Upper lobe of left lung (tissue), 6 donors: ENCODE measurements at places on chromosomes 5 and 9. TPM values are rescaled to one million over a fixed set of nuclear protein-coding genes. Genes with fewer than 3 reads are reported as not detected.

The PCDHB11 gene
- total RNA-seq: 2.1 TPM

The SPINK13 gene
- total RNA-seq: not detected

The AQP7 gene
- 5.0 TPM for total RNA-seq

The INSL6 gene
- total RNA-seq: not detected

The PTGR1 gene
- 38.1 TPM for total RNA-seq

The MVB12B gene
- 43.2 TPM for total RNA-seq

The CCL21 gene
- 28.1 TPM for total RNA-seq

The CD180 gene
- 1.9 TPM for total RNA-seq

The REEP2 gene
- total RNA-seq: 0.98 TPM

The ALDH1A1 gene
- total RNA-seq: 230 TPM

The ZNF618 gene
- total RNA-seq: 6.9 TPM

The EDIL3 gene
- total RNA-seq: 19.1 TPM

The CCL28 gene
- total RNA-seq: 3.1 TPM

GRCh38 chr5:97455996-97456395 is 272.9 kb upstream of the RIOK2 start:
- no peak overlapping the region for H3K4me3 ChIP-seq
- H3K27me3 ChIP-seq: no peaks in the 10 kb centered on the region
- H3K27ac ChIP-seq: no peak overlapping the region
- H3K4me1 ChIP-seq: no peaks in the 10 kb centered on the region
- no peak for DNase-seq

GRCh38 chr5:75045071-75045470 is 7.3 kb downstream of the GCNT4 start:
- no peak overlapping the region for H3K27ac ChIP-seq
- H3K4me1 ChIP-seq: no peaks in the 10 kb centered on the region
- H3K27me3 ChIP-seq: no peaks in the 10 kb centered on the region
- no peak for DNase-seq
- H3K36me3 ChIP-seq: no peaks in the 10 kb centered on the region

DNA sequence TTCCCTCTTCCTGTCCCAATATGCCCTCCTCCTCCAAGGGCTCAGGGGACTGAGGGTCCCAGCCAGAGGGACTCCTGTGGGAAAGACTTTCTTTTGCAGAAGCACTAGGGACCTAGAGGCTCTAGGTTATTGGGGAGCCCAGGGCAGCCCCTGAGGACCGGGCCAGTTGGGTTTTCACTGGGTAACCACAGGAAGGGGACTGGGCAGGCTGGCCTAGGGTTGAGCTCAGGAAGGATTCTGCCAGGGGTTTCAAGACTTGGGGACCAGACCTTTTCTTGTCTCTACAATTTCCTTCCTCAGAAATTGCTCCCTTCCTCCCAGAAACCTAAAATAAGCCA is 24.4 kb upstream of the HMCN2 start:
- no peak for DNase-seq
- no peaks in the 10 kb centered on the region for H3K36me3 ChIP-seq
- peaks cover 6% of the 10 kb centered on the region for H3K4me1 ChIP-seq
- H3K4me3 ChIP-seq: no peak overlapping the region
- no peak overlapping the region for H3K27ac ChIP-seq

- DNase-seq: no peak
- peaks cover 11% of the 10 kb centered on the region for H3K4me1 ChIP-seq
- no peaks in the 10 kb centered on the region for H3K36me3 ChIP-seq
- H3K27me3 ChIP-seq: no peaks in the 10 kb centered on the region
- no peak overlapping the region for H3K4me3 ChIP-seq
These were observed 94.1 kb upstream of the ITGA2 start for GRCh38 chr5:52895075-52895474.

DNA sequence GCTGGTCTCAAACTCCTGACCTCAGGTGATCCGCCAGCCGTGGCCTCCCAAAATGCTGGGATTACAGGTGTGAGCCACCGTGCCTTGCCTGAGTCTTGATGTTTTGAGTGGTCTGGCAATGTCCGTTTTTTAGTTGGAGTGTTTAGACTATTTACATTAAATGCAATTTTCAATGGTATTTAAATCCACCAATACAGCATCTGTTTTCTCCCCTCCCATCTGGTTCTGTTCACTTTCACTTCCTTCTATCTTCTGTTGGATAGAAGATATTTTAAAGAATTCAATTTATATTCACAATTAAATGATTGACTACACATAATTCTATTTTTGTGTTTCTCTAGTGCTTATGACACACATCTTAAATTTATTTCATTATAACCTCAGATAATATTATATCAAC is 26.0 kb upstream of the PCAT7 start:
- no peaks in the 10 kb centered on the region for H3K4me1 ChIP-seq
- no peak for DNase-seq
- H3K27ac ChIP-seq: no peak overlapping the region
- H3K4me3 ChIP-seq: no peak overlapping the region

- no peaks in the 10 kb centered on the region for H3K27me3 ChIP-seq
- no peak overlapping the region for H3K27ac ChIP-seq
- H3K36me3 ChIP-seq: no peaks in the 10 kb centered on the region
These were observed 75.4 kb upstream of the ARAP3 start for GRCh38 chr5:141757402-141757801.

- H3K4me1 ChIP-seq: peaks cover 15% of the 10 kb centered on the region
- H3K36me3 ChIP-seq: no peaks in the 10 kb centered on the region
- no peak within 1 kb of the TSS for H3K27ac ChIP-seq
- peak within 1 kb of the TSS; percentile 55 for H3K4me3 ChIP-seq
- peak; percentile 91 for DNase-seq
These were observed at the start of gene COL23A1 for GRCh38 chr5:178590141-178590923. TSS of gene COL23A1 (minus strand) at chr5:178590393.

DNA sequence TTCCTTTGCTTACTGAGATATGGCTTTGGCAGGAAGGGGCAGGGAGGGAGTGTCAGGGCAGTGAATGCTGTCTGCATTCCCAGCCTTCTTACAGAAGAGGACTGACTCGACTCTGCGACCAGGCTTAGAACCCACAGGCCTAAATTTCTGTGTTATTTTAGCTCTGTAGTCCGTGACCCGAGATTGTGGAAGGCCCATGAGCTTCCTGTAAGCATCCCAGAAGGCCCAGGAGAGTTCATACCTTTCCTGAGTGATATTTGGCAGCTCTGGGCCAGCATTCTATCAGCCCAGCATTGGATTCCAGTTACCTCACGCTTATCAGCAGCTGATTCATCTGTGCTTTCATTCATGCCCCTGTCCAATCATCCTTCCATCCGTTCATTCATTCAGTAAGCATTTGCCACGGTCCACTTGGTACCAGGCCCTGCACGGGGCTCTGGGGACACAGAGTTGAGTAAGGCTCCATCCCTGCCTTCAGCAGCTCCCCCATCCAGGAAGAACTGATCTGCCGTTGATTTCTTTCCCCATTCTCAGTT is 28.2 kb upstream of the RPL26L1 start:
- no peak for DNase-seq
- no peaks in the 10 kb centered on the region for H3K27me3 ChIP-seq
- peaks cover 49% of the 10 kb centered on the region for H3K36me3 ChIP-seq
- H3K27ac ChIP-seq: peak overlapping the region; percentile 76
- no peak overlapping the region for H3K4me3 ChIP-seq
- peaks cover 16% of the 10 kb centered on the region for H3K4me1 ChIP-seq

DNA sequence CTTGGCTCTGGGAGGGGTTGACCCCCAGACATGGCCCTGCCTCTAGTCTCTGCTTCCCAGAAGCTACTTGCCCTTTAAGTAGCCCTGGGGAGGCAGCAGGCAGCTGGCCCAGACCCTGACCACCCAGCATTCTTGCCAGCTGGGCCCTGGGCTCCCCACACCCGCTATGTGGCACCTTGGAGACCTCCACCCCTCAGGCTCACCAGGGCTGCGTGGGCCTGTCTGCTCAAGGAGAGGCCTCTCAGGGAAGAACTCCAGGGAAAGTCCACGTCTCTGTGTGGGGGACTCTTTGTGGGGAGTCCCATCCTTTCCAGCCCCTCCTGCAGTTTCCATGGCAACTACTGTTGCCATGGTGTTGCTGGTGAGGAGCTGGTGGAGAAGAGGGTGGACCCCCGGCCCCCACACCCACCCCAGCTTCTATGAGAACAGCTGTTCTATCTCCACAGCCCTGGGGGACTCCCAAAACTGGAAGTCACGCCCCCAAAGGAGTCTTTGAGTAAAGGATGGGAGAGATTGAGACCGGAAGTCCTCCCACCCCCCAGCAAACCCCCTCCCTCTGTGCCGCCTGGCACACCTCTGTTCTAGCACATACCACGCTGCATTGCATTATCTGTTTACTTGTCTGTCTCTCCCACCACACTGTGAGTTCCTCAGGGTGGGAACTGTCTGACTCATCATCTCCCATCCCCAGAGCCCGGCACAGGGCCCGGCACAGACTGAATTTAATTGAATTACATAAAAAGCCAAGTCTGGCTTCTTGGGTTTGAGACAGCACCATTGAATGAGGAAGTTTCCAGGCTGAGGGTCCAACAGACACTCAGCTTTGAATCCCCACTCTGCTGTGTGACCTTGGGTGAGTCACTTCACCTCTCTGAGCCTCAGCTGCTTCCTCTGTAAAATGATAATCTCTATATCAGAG is 12.6 kb downstream of the DNM1 start:
- peaks cover 13% of the 10 kb centered on the region for H3K4me1 ChIP-seq
- H3K27me3 ChIP-seq: no peaks in the 10 kb centered on the region
- DNase-seq: no peak
- no peak overlapping the region for H3K4me3 ChIP-seq

GRCh38 chr9:112299514-112299913 is 33.9 kb downstream of the PTBP3 start:
- peaks cover 8% of the 10 kb centered on the region for H3K4me1 ChIP-seq
- no peaks in the 10 kb centered on the region for H3K27me3 ChIP-seq
- H3K4me3 ChIP-seq: no peak overlapping the region
- DNase-seq: no peak
- no peaks in the 10 kb centered on the region for H3K36me3 ChIP-seq

DNA sequence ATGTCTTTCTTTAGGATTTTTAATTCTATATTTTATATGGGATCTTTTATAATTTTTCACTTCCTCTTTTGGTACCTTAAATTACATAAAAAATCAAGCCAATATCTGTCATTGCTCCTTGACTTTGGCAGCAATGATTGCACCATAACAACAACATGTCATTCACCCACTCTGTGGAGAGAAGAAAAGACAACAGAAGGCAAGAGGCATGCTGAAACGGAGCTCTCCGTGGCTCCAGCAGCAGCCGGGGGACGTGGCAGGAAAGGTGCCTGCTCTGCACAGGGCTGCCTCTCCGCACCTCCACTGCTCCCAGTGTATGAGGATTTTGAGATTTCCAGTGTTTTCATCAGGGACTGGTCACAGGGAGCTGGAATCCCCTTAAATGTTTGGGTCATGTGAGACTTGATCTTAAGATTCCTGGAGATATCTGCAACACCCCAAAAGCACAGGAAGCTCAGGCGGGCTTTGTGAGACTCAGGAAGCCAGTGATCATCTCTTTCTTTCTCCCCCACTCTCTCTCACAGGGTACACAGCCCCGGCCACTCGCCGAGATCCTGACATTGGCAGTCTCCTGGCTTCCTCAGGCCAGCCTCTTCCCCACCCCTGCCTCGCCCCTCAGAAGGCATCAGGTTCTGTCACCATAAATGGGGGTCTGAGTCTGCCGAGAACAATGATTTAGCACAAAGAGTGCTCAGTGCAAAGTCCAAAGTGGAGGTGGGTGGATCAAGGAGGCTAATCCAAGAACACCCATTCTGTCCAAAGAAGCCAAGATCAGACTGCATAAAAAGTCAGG is 74.6 kb downstream of the ACTL7B start:
- H3K4me3 ChIP-seq: no peak overlapping the region
- H3K4me1 ChIP-seq: peaks cover 12% of the 10 kb centered on the region
- H3K27me3 ChIP-seq: no peaks in the 10 kb centered on the region
- no peak for DNase-seq
- H3K36me3 ChIP-seq: no peaks in the 10 kb centered on the region

DNA sequence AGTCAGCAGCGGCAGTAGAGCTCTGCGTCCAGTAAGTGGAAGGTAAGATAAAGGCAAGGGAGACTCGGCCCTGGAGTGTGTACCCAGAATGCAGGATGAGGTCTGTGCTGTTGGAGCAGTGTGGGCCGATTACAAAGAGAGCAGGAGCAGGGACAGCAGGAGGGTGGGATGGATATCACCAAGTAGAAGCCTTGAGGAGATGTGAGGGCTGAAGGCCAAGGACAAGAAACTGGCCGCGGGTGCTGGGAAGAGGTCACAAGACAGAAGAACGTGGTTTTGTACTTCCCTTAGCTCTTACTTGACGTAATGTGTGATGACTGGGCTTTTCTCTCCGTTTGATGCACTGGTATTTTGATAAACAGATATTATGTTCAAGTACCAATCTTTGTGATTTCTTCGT is 43.7 kb downstream of the OR2V1 start:
- H3K27ac ChIP-seq: no peak overlapping the region
- H3K27me3 ChIP-seq: no peaks in the 10 kb centered on the region
- no peaks in the 10 kb centered on the region for H3K36me3 ChIP-seq
- H3K4me1 ChIP-seq: no peaks in the 10 kb centered on the region
- no peak for DNase-seq

DNA sequence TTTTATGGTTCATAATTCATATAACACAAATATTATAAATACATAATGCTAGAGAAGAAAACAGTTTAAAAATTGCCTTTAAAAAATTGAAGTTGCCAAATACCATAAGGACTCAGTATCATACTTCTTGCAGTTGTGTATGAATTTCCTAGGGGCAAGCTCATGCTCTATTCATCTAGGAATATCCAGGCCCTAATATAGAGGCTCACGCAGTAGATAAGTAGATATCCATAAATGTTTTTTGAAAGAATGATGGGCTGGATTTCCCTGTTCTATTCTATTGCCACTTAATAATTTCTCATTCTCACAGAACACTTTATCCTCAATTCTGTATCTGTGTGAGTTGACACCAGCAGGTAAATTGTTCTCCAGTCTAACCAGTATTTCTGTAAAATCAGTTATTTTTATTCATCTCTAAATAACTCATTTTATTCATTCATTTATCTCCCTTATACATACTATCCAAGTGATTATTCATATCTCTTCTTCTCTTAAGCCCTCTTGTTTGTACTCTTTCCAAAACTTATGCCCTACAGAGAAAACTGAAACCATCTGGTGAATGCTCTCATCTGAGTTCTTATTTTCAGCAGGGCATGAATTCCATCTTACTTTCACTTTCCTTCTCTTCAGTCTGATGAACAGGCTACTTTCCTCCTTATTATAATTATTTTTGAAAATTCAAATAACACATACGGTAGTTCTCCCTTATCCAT is 97.1 kb downstream of the SLC44A1 start:
- peaks cover 14% of the 10 kb centered on the region for H3K36me3 ChIP-seq
- H3K4me3 ChIP-seq: no peak overlapping the region
- H3K4me1 ChIP-seq: no peaks in the 10 kb centered on the region
- H3K27ac ChIP-seq: peak overlapping the region; percentile 5
